ENCODE measurements at places on chromosomes 13 and 19.

DNA sequence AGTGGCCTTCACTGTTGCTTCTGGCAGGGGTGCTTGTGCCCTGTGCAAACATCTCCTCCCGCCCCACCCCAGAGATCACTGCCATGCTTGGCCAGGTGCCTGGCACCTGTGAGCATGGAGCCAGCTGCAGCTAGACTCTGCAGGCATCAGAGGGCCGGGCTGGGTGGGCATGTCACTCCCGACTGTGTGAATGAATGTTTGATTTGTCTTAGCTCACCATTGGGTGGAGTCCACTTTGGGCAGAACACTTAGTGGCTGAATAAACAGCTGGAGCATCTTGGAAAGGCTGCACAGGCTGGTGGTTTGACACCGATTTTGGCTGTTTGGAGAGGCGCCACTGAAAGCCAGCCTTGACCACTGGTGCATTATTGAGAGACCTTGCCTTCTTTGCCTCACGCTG is 267.3 kb downstream of the DLEU7 start:
- DNase-seq, result no peak

DNA sequence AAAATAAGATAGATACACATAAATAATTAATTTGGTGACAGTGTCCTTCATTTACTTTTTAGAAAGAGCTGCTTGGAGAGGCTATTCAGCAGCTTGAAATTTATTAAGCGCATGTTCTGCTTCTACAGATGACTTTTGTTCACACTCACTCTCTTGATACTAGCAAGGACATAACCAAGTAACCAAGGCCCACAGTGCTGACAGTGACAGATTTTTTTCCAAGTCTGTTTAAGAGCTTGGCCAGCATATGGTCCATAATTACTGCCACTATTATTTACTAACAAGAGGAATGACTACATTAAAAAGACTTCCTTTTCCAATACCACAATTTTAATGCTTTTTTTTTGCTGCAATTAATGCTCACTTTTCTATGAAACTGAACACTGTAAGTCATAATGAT is 673.7 kb upstream of the MIR17HG start:
- DNase-seq, result no peak

DNA sequence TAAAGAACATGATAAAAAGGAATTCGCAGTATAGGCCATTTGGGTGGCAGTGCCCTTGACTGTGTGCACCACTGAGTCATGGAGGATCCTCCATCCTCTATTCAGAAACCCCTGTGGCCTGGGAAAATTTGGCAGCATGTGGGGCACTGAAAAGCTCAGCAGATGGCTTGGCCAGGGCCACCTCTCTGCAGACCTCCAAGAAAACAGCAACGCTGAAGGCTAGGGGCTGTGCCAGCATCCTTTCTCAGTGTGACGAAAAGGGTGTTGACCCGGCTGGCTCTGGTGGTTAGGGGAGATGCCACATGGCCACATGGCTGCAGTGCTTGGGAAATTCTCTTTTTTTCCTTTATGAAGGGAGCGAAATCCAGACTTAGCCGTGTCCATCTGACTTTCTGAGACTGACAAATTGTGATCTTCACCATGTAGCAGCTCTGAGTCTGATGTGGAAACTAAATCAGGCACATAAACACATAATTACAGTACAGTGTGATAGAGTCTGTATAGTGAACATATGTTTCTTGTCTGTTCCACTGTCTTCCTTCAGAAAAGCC is 178.0 kb downstream of the KCTD12 start:
- DNase-seq, result no peak

DNA sequence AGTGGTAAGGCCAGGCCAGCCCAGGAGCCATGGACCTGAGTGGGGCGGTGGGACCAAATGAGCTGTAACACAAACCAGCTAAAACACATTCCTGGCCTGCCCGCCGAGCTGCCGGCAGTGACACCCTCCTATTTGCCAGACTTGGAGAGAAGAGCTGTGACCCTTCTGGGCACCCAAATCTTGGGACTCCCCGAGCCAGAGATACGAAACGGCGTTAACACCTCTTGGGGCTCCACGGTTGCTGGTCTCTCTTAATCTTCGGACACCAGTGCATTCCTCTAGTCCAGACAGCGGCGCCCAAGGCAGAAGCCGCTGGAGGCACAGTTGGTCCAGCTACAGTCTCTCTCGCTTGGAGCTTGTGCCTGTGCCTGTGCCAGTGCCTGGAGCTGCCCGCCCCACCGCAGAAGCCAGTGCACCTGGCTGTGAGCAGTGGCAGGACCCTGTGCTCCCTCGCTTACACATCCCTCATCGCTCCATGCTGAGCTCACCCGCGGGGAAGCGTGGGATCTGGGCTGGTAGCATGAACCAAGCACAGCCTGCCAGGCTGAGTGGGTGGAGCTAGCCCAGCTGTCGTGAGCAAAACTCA is 147.2 kb upstream of the KLHL1 start:
- no peak for DNase-seq

DNA sequence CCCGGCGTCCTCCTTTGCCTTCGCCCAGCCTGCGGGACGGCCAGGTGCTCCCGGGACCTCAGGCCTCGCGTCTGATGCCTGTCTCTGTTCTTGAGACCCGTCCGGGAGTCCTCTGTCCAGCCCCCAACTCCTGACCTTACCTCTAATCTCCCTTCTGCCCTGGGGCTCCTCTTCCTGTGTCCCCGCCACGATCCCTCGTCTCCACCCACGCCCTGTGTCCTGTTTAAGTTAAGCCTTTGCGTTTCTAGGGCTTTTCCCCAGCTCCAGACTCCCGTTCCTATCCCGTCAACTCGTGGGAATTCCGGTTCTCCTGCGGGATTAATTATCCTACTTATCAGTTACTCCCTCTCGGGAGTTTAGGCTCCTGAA is 686 bp downstream of the LENG8 start:
- no peak for DNase-seq

GRCh38 chr19:38245826-38246498 is 10.2 kb downstream of the PPP1R14A start:
- no peak for DNase-seq

DNA sequence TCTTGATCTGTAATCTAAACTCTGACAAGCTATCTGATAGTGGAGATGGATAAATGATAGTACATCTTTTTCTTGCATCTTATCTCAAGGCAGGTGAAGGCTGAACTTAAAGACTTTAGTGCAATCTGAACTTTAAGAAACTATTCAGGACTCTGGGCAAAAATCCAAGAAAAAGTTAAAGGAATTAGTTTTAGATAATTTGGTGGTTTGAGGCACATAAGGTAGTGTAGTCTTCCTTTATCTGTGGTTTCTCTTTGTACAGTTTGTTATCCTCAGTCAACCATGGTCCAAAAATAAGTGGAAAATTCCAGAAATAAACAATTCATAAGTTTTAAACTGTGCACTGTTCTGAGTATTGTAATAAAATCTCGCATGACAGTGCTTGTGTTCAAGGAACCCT is 172.9 kb downstream of the UGGT2 start:
- DNase-seq, result no peak

DNA sequence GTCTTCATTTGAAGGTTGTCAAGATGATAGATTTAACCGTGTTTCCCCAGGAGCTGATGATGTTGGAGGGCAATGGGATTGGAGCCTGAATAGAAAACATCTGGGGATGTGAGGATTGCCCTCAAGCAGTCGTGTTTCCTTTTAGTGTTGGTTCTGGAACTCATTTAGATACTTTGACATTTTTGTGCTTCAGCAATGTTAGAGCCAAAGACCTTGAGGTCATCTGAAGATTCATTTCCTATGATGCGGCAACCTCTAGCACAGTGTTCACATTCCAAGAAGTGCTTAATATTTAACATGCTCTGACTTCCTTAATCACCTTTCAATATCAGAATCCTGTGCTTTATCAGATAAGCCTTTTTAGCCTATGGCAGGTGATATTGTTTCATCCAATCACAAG is 82.7 kb downstream of the SLC10A2 start:
- no peak for DNase-seq

- DNase-seq, result peak; percentile 11
Observed at GRCh38 chr13:78241278-78241919, 322.8 kb upstream of the EDNRB start.

- DNase-seq, result no peak
Observed at GRCh38 chr13:99063952-99064351, 86.1 kb upstream of the DOCK9 start.

DNA sequence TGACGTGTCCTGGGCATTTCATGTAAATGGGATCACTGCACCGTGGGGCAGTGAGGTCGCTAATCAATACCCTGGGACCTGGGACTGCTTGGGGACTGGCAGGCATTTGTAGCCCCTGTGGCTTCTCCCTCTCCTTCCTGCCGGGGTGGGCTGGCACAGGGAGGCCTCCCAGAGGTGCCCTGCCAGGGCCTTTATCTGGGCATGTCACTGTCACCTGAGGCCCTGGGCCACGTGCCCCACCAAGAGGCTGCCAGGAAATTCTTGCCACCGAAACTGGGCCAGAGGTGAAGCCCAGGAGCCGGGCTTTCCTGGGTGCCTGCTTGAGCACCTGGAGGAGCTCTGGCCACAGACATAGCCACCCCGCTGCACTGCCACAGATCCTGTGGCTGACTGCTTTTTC is 1.8 kb upstream of the NMRK2 start:
- DNase-seq, result no peak

DNA sequence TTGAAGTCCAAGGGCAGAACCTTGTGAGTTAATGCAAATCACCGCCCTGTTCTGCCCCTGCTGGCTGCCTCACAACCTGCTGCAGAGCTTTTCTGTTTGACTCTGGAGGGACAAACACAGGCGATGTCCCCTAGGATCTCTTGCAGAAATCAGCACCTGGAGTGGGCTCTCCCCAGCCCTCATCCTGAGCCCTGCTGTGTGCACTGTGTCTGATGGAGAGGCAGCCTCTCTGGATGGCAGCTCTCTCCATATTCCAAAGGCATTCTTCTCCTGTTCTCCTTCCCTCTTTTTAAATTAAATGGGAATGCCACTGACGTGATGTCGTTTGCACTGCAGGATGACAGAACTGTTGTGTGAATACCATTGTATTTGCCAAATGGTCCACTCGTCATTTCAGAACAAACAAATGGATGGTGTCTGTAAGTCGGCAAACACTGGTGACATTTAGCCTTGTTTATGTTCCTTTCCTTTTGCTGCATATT is 184.1 kb downstream of the ZNF536 start:
- DNase-seq, result no peak

DNA sequence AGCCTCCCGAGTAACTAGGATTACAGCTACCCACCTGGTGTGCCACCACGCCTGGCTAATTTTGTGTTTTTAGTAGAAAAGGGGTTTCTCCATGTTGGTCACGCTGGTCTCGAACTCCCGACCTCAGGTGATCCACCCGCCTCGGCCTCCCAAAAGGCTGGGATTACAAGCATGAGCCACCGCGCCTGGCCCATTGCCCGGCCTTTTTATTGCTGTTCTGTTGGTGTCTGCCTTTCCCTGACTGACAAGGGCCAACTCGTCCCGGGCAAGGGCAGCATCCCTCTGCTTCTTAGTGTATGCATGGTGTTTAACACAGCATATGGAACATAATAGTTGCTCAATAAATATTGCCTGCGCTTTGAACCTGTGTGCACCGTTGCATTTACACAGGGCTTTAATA is 6.2 kb upstream of the RETN start:
- no peak for DNase-seq

- DNase-seq, result peak; percentile 24
Observed at GRCh38 chr13:96052656-96053002, 572 bp downstream of the UGGT2 start.

GRCh38 chr13:112213467-112214255 is 146.7 kb downstream of the SOX1 start:
- DNase-seq, result no peak

DNA sequence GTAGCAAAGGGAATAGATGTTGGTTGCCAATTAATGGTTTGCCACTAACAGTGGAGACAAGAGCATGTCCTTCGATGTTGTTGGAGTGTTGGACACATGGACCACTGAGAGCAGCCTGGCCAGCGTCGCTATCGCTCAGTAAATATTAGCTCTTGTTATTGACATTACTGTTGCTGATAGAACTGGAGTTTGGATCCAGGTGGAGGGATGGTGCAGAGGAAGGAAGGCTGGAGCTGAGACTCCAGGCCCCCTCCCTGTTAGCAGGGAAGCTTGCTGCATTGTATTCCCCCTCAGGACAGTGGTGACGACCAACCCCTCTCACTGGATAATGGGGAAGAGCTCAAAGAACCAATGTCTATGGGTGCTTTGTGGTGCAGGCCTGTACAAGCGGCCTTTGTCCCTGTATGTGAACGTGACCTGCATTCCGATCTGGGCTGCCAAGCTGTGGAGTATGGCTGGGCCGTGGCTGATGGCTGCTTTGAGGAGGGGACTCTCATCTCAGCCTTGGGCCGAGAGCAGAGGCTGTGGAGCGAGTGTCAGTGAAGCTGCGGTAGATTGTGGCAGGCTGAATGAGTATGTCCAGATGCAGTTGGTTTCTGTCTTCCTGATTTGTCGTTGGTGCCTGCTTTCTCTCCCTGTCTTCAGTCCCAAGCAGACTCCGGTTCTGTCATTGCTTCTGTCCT is 7.0 kb downstream of the CLASRP start:
- no peak for DNase-seq

DNA sequence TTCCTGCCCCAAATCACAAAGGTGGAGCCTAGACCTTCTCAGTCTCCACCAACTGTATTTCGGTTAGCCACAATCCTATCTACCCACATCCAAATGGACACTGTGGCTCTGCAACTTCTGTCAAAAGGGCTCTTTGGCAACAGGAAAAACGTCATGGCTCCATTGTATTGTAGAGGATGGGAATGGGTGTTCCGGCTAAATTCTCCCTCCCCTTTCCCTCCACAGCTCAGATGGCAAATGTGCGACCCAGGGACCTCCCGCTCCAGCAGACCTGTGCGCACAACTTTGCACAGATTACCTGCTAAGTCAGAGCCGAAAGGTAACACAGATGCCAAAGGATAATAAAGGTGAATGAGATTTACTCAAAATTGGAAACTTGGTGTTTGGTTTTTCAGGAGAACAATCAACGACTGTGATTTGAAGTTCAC is 968 bp upstream of the KL start:
- no peak for DNase-seq

- DNase-seq, result no peak
Observed at GRCh38 chr19:48632692-48633147, 4.5 kb downstream of the DBP start.

DNA sequence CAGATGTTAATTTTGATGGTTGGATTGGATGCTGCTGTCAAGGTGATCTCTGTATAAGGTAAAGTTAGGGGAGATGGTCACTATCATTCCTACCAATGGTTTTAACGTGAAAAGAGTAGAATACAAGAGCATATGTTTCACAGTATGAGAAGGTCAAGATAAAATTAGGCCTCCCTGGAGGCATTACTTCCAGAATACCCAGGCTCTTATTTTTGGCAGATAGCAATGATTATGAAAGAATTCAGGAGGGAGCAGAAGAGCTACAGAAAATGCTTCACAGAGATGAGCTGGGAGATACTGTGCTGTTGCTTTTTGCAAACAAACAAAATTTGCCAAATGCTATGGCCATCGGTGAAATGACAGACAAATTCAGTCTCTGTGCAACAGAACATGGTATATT is 547.5 kb upstream of the SPRY2 start:
- no peak for DNase-seq

- DNase-seq, result peak; percentile 3
Observed at GRCh38 chr13:23020246-23020843, 160.4 kb upstream of the SGCG start.
